ENCODE measurements at places on chromosomes 11 and 22.

DNA sequence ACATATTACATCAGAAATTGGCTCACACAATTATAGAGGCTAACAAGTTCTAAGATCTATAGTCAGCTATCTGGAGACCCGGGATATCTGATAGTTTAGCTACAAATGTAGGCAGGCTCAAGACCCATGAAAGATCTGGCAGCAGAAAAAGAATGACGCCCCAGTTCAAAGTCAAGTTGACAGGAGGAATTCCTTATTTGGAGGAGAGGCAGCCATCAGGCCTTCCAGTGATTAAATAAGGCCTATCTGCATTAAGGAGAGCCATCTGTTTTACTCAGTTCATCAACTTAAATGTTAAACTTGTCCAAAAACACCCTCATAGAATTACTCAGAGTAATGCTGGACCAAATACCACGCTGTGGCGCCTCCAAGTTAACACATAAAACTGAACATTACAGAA, 1402.6 kb downstream of the FAM181B start:
- DNase-seq, result no peak

DNA sequence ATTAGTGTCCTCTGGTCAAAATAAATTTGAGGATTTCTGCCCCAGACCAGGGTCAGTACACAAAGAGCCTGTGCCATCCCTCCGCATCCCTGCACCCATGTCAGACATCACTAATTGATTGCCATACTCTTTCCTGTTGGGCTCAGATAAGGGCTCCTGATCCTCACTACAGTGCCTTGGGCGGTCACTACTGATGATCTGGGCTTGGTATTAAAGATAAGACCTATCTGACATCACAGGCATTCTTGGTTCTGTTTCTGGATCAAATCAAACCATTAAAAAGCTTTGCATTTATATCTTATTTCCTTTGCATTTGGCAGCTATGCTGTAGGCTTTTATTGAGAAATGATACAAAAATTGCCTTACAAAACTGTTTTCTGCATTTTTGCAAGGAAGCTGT, 103.5 kb upstream of the TENM4 start:
- no peak for DNase-seq

GRCh38 chr11:8809939-8810539, 101.0 kb upstream of the AKIP1 start:
- DNase-seq, result no peak

GRCh38 chr11:118442908-118443589, 6.8 kb downstream of the KMT2A start:
- DNase-seq, result no peak

DNA sequence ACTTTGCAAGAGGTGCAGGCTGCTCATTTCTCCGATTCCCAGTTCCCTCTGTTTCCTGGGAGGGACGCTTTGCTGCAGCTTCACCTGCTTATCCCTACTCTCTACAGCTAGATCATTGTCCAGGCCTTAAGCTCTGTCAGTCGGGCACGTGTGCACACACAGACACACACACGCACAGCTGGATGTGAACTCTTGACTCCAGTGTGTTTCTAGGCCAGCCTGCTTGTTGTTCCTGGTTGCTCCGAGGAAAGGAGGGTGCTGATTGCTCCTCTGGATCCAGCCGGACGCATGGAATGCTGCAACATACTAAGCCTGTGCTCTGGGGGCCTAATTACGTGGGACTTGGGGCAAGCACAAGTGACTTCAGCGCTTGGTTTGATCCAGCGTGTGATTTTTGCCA, 19.7 kb downstream of the ZNRF3 start:
- DNase-seq, result no peak

DNA sequence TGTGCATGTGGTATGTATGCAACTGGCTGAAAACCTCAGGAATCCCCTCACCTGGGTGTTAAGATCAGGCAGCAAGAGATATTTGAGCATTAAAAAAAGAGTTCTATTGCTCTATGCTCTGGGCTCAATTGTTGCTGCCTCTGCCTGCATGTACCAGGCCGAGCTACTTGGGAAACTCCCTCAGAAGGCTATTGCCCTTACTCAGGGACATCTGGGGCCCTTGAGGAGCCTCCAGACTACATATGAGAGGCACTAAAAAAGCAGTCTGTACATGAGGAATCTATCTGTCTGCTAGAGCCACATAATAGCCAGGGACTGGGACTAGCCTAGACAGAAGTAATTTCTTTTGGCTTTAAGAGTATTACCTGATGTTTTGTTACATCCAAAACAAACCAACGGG, 120.1 kb downstream of the SWAP70 start:
- no peak for DNase-seq

DNA sequence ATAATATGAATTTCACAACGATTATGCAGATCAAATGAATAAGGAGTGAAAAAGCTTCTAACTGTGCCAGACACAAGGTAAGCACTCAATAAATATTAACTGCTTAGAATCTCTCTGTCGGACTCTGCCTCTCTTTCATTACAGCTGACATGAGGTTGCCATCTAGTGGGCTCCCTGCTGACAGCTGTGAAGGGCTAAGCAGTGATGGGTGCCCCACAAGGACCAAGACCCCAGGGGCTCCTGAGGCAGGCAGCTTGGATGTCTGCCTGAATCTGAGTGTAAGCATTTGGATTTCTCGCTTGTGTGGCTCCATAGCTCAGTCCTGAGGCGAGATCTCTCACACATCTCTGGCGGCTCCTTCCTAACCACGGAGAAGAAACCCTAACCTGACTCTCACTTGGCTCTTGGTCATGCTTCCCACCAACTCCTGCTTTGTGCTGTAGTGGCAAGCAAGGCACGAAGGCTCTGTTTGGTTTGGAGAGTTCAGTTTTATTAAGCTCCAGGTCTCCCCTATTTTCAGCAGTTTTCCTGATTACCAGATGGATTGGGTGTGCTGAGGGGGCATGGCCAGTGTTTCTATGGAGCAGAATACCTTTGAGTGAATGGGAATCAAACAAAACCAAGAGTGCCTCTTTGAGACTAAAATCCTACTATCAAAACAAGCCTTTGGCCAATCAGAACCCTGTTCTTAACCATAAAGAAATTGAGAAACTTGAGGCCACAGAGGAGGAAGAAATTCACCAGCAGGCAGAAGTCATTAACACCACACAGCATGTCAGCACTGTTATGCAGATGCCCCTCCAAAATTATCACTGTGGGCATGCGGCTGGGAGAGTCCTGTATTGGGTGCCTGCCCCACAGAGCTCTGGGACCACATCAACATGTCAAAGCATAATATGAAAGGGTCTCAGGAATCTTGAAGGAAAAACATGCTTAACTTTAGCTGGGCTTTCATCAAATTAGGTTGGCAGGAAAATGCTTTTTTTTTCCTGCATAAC, 152.8 kb upstream of the NTM start:
- DNase-seq, result no peak

- no peak for DNase-seq
Observed at GRCh38 chr11:116541460-116541859, 231.3 kb downstream of the BUD13 start.

DNA sequence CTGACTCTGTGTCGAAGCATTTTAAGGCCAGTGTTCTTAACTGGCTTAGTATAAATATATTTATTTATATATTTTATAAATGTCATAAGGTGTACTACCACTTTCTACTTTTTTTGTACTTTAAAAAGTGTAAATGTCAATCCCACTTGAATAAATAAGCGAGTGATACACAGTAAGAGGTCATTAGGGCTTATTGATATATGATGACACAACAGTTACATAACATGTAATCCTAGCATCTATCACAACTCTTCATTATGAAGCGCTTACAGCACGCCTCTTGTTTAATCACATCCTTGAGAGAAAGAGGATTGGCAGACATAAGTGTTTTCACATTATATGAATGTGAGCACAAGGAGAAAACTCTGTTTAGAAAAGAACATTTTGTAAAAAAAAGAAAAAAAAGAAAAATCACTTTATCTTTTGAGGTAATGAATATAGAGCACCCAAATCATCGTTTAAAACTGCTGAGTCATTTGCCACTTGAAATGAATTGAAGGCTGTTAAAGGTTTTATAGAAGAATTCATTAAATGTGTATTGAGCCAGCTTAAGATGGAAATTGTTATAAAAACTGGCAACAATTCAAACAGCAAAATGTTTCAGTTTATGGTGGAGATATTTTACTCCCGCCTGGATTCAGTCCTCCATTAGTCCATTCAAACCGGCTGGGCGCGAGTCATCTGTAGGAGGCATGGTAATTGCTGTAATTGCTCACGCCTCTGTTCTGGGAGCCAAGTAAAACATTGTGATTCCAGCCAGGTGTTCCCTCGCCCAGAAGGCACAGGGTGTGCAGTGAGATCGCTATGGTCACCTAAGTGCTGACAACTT, 627.3 kb upstream of the KIRREL3 start:
- no peak for DNase-seq

DNA sequence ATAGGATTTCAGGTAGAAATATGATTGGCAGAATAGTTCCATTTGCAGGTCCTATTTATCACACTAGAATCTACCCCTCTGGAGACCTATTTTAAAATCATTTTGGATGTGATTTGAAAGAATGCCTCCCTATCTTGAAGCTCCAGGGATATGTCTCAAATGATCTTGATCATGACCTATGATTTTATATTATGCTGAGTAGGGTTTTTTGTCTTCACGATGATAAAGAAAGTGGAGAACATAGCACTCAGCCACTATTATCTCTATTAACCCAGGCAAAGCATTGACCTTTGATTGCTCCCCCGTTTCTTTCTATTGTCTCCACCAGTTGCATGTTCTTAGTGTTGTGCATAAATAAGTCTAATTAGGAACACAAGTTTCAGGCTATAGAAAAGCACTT, 307.9 kb downstream of the BLID start:
- DNase-seq, result no peak

DNA sequence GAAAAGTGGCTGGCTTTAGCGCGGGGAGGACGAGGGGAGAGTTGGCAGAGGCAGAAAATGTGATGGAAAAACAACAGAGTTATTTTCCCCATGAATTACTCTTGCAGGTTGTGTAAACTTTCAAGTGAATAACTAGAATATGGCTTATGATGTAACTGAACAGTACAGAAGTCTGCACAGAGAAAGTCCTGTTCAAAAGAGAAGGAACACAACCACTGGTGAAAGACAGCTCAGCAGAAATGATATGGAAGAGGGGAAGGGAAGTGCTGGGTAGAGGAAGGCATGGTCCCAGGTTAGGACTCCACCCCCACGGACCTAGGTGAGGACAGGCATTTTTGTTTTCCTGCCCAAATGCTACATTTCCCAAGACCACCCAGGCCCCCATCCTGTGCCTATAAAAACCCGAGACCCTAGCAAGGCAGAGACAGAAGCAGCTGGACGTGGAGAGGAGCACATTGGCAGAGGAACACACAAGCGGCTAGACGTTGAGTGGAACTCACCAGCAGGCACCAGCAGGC, 77.7 kb downstream of the MAML2 start:
- DNase-seq, result no peak

DNA sequence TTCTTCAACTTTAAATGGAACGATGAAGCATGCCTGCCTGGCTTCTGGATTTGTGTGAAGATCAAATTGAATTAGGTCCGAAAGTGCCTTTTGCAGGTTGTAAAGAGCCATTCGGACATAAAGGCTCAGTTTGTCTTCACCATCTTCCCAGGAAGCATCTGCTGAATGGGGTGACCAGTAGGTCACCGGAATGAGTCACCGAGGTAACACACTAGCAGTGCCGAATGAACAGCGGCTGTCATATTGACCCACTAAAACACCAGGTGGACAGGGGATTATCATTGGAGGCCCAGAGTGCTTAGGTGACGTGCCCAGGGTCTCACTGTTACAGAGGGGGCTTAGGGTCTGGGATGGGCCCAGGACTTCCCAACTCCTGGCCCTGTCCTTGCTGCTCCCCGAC, 43.1 kb upstream of the MYH9 start:
- DNase-seq, result no peak

DNA sequence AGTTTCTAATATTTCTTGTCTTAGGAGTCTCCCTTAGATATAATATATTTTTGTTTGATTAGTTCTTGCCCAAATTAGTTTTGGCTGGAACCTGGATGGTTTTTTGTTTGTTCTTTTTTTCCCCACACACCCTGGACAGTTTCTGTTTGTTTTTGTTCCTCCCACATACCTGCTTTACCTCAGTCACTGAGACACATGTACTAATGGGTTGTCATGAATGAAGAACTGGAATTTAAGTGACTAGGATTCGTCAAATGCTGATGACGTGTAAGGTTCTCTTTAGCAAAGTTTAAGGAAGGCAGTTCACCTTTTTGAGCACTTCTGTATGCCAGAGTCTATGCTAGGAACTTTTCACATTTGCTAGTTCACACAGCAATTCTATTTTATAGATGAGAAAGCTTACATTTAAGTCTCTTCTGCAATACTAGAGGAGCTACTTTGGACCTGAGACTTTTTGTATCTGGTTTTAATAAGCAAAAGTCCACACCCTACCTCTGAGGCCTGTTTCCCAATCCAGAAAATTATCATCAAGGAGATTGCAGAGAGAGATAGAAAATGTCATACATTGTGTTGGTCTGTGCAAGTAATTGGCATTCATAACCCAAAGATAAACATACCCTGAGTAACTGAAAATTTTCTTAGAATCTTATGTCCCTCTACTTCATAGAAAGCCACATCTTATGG, 86.7 kb upstream of the RAB1B start:
- DNase-seq, result no peak

- no peak for DNase-seq
Observed at GRCh38 chr11:107598225-107599139, 7.5 kb downstream of the ELMOD1 start.

DNA sequence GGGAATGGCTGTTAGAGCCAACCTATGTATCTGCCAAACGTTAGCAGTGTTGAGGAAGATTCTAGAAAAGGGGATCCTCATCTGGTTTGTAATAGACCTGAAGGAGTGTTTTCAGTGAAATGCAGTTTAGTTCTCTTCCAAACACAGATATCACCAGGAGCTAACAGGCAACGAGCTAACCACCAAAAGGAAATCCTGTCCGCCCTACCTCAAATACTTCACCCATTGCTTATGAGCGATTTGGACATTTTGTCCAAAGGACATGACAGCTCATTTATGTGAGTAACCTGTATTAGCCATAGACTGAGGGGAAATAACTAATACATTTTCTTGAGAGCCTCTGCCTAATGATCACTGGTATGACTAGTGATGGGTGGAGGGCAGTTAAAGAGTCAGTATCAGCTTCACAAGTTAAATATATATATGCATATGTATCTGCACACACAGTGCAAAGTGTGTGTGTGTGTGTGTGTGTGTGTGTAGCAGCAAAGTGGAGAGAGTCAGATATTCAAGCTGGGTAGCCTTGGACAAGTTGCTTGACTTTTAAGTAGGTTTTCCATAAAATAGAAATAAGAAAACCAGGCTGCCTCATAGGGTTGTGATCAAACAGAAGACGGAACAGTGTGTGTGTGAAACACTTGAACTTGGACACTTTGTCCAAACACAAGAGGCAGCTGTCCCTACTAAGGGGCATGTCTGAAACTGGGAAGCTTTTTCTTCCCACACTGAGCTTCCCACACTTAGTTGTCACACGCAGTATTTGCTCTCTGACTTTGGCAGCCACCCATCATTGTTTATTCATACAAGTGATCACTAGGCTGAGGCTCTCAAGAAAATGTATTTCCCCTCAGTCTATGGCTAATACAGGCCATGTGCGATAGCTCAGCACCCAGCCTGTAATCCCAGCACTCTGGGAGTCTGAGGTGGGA, 940 bp upstream of the C11orf91 start:
- no peak for DNase-seq

GRCh38 chr22:48240935-48241230, 1478.4 kb downstream of the TBC1D22A start:
- DNase-seq, result no peak

- DNase-seq, result no peak
Observed at GRCh38 chr11:6203327-6203726, 2.0 kb upstream of the C11orf42 start.
